SJSA1 (cell line): ENCODE measurements at places on chromosomes 11 and 22.

DNA sequence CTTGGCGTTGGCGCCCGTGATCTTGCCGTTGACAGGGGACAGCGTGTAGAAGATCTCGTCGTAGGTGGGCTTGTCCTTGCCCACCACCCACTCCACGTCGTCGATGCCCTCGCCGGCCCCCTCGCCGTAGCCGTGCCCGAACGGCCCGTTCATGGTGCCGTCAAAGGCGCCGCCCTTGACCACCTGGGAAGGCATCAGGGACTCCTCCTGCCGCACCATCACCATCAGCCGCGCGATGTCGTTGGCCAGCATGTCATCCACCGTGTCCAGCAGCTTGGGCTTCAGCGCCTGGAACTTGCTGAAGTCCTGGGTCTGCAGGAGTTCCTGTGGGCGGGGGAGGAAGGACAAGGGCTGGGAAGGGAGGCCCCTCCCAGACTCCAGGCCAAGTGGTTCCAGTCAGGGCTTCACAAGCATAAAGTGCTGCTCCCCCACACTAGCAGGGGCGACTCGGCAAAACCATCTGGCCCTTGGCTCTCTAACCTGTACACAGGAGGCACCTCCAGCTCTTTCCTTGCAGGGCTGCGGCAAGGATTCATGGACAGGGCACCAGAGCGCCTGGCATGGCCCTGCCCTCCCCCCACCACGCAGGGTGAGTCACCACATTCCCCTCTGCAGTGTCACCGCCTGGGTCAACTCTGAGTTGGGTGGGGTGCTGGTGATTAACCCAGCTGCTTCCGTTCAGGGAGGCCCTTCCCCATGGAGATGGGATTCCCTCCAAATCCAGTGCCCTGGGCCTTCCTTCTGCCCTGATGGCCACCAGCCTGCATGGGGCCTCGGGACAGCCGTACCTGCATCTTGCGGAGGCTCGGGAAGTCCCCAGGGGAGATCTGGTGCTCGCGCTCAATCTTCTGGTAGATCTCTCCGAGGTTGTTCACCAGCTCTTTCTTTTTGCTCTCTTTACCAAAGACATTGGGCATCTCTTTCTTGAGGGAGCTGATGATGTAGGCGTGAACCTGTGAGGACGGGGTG is 10.4 kb upstream of the CDC42BPG start:
- DNase-seq: peak; percentile 100

GRCh38 chr11:119085437-119085847 is 761 bp downstream of the HMBS start:
- no peak for DNase-seq

DNA sequence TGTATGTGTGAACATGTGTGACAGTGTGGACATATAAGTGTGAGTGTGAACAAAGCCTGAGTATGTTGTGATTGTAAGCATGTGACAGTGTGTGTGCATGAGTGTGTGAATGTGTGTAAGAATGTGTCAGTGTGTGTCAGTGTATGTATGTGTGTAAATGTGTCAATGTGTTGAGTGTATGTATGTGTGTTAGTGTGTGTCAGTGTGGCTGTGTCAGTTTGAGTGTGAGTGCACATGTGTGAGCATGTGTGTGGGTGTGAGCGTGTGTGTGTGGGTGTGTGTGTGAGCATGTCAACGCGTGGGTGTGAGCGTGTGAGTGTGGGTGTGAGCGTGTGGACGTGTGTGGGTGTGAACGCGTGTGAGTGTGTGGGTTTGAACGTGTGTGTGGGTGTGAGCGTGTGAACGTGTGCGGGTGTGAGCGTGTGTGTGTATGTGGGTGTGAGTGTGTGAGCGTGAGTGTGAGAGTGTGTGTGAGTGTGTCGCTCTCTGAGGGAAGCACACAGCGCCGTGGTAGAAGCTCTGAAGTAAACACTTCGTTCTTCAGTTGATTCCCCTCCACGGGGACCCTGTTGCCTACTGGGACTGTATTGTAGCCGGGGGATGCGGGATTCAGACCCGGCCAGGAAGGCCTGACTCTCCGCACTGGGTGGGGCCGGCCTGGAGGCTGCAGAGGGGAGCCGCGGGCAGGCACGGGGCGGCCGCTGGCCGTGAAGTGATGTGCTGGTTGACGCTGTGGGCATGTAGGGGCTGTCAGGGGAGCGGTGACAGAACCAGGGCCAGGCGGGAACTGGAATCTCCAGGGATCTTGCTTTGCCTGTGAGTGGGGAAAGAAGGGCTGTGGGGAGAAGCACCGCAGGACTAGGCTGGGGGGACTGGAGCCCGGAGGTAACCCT is 21.1 kb downstream of the RPS6KA4 start:
- no peak for DNase-seq

DNA sequence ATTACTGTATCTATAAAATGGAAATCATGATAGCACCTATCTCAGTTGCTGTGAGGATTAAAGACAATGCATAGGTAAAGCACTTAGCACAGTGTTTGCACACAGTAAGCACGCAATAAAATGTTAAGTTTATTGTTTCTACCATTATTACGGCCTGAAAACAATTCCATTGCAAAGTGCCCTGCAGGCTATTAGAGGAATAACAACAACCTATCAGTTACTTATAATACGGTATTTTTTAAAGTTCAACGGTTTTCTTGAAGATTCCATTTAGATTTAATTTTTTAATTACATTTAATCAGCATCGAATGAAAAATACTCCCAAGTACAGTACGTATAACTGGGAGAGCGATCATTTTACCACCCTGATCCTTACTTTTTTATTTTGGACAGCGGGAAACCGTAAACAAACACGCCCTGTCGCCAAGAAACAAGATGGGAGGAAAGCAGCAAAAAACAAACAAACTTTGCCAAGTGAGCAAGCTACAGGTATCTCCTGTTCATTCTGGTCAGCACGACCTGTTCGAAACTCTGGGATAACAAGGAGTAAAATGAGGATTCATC is 893 bp downstream of the SLC36A4 start:
- DNase-seq: peak; percentile 68

DNA sequence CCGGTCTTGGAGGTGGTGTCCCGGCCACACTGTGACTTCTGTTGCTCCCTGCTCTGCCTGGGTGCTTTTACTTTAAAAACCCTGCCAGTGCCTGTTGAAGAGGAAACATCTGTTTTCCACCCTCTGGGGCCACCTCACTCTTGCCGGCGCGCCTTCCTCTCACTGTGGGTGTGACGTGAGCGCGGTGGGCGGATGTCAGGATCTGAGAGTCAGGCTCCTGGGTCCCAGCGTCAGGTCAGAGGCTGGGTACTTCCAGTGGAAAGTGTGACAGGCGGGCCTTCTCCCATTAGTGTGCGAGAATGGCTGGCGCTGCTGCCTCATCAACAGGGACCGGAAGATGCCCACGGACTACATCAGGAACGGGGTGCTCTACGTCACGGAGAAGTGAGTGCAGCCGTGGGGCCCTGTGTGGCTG is 54.2 kb downstream of the GRAMD4 start:
- DNase-seq: no peak

DNA sequence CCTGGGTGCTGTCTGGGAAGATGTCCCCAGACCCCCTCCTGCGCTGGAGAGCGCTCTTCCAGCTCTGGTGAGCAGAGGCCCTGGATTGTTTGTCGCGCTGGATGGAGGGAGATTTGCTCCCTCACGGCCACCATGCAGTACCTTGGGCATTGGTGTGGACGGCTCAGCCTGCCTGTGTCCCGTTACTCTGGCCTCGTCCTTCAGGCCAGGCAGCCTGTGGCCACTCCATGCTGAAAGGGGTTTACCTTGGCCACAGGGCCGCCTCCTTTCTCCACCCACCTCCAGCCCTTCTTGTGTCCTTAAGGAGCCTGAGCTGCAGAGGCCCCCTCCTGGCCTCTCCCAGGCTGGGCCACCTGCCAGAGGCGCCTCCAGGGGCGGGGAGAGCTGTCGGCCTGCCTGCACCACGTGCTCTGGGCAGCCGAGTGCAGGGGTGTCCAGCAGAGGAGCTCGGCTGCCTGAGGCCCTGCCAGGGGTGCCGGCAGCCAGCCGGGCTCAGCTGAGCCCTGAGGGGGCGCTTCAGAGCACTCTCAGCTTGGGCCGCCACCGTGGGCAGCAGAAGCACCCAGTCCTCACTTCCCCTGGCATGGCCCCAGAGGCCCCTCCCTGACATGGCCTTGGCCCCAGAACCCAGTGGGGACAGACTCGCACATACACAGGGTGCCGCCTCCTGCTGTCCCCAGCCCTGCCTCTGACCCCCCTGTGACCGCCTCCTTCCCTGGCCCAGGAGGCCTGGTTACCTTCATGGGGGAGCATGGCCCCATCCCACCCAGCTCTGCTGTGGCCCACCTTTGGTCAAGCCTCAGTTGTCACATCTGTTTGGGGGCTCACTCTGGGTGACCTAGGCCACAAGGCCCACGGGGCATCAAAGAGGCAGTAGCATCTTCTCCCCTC is 3.4 kb downstream of the CCND1 start:
- peak; percentile 78 for DNase-seq

DNA sequence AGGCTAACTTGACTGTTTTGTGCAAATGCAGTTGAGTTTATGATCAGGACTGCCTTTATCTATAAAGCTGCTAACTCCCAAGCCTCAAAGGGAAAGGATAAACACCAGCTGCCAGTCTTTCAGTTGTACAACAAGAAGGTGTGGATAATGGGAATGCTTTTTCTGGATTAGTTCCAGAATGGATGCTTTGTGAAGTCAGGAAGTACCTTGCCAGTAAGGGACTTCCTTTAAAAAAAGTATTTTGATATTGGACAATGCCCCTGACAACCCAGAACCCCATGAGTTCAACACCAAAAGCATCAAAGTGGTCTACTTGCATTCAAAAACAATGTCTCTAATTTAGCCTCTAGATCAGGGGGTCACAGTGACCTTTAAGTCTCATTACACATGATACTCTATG is 32.0 kb downstream of the OR5A2 start:
- DNase-seq: no peak

GRCh38 chr11:55838452-55838851 is at the start of gene OR5D16:
Gene OR5D16 (plus strand): TSS chr11:55838752. CDS start chr11:55838752, 0 bp downstream.
- no peak for DNase-seq

DNA sequence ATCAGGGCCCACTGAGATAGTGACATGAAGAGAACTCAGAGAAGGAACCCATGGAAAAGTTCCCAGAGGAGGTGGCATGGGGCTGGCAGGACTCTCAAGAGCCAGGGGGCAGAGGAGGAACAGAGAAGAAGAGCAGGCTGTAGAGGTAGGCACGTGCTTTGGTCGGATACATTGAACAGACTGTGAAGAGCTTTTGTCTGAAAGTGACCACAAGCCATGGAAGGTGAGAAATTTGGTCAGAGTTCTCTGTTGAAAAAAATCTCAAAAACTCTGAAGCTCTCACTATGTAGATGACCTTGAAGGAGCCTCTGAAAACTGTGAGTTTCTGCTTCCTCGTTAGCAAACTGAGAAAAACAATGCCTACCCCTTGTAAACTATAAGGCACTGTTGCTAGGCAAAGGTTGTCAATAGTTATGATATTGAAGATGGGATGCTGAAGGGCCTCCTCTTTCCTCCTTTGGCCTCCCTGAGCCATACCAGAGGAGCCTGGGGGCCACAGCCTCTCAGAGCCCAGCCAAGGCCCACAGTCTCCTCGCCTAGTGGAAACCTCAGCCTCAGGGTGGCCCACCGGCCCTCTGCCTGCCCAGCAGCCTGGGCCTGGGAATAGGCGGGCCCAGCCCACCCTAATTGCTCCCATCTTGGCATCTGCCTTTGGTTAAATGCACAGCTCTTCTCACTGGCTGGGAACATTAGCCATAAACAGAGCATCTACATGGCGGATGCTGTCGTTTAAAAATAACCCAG is 415.7 kb downstream of the SOX6 start:
- no peak for DNase-seq

DNA sequence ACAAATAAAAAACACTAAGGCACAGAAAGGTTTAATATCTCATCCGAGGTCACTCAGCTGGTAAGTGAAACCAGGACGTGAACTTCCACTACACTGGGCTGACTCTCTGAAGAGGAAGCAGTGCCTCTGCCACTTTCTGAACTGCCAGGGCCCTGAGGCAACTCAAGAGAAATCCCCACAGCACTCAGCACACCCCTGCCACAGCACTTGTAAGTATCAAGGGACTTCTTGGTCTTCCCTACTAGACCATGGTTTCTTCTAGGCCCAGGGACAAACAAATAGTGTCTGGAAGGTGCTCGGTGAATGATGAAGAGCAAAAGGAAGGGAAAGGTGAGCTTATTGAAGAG is 49.7 kb downstream of the RPL27A start:
- no peak for DNase-seq

- DNase-seq: peak; percentile 67
These were observed 7.1 kb downstream of the PRPF19 start for GRCh38 chr11:60899046-60899936.

GRCh38 chr11:65019824-65020223 is 5.9 kb downstream of the ARL2 start:
- no peak for DNase-seq

DNA sequence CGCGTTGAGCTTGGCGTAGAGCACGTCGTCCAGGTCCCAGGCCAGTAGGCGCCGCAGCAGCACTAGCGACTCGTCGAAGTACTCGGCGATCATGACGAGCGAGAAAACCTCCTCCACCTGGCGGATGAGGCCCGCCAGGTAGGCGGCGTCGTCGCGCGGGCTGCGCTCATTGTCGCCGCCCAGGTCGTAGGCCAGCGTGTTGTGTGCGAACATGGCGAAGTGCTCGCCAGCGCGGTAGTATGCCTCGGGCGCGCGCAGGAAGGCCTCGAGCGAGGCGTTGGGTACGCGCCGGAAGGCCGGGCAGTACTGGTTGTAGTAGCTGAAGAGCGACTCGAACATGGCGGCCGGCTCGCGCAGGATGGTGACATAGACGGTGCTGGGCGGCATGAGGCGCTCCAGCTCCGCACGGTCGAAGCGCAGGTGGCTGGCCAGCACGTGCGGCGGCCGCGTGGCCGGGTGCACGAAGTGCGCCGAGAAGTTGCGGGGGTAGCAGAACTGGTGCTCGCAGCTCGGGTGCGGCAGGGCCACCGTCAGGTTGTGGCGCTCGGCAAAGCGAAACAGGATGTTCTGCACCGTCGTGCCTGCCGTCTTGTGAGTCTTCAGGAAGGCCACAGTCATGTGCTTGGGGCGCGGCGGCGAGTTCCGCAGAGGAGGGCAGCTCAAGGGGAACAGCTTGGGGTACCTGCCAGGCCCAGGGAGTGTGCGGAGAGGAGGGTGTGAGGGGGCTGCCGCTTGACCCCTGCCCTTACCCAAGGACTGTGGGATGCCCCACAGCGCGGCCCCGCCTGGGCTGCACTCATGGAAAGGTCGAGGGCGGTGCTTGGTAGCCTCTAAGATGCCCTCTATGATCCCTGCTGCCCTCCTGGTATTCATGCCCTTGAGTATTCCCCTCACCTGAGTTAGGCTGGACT is 5.7 kb downstream of the GAL3ST3 start:
- no peak for DNase-seq
